ENCODE measurements at places on chromosomes 2 and 18.

- DNase-seq: no peak
Measured at GRCh38 chr18:67410075-67411070, 106.1 kb downstream of the DSEL start.

GRCh38 chr2:148756292-148756975, 111.9 kb downstream of the EPC2 start:
- no peak for DNase-seq

GRCh38 chr2:122660786-122661634, 905.6 kb downstream of the TSN start:
- no peak for DNase-seq

GRCh38 chr2:145484448-145485097, 964.7 kb upstream of the ZEB2 start:
- no peak for DNase-seq

DNA sequence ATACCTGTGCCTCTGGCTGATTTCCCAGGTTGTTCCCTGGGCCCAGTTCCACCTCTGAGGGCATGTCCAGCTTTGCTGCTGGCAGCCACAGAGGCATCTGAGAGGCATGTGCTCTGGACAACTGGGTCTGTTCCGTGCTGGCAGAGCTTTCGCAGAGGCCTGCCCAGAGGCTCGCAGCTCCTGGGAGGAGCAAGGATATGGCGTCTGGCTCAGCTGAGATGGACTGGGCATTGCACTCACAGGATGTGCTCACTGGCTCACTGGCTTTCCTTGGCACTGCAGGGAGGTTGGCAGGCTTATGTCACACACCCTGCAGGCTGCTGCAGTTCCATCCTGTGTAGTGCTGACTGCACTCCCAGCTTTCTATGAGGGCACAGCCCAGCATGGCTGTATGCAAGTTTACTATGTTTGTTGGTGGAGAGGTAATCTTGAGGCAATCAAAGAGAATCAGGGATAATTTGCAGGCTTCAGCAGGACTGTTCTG, 172.3 kb downstream of the PRKCE start:
- DNase-seq: no peak

GRCh38 chr2:69947325-69947931, 14.0 kb downstream of the ASPRV1 start:
- DNase-seq: no peak

DNA sequence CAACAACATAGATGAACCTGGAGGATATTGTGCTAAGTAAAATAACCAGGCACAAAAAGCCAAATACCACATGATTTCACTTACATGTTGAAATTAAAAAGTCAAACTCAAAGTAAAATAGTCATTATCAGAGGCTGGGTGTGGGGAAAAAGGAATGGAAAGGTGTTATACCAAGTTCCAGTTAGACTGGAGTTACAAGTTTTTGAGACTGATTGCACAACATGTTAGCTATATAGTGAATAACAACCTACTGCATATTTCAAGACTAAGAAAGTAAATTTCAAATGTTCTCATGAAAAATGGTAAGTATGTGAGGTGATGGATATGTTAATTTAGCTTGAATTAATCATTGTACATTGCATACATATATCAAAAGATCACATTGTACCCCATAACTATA, 116.8 kb upstream of the HNMT start:
- DNase-seq: no peak

DNA sequence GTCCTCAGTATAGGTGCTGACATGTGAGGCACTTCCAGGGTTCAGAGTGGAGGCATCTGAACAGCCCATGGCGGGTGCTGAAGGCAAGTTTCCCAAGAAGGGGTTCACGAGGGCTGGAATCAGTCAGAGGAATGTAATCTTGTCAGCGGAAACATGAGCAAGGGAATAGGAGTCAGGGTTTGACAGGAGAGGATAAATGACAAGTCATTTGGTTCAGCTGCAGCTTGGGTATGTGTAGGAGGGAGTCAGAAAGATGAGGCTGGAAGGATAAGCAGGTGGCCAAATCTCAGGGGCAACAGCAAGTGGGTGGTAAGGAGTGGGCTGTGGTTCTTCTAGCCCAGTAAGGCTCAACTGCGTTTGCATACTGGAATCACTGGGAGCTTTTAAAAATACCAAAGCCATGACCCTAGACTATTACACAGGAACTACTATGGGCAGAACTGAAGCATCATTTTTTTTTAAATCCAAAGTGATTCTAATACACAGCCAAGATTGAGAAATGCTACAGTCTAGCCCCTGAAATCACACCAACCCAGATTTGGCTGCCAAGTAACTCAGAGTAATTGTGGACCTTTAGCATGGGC, 41.8 kb upstream of the NAB1 start:
- DNase-seq: no peak

- DNase-seq: no peak
Measured at GRCh38 chr2:142782942-142783443, 94.5 kb upstream of the KYNU start.

GRCh38 chr2:12090590-12090989, 344.2 kb downstream of the LPIN1 start:
- DNase-seq: no peak

Data from HuH-7.5 (cell line).